ENCODE measurements at places on chromosomes 12 and 14. TPM values are rescaled to one million over a fixed set of nuclear protein-coding genes. Genes with fewer than 3 reads are reported as not detected.

TMEM132C gene
- not detected for total RNA-seq

PTPRO gene
- total RNA-seq = 0.17 TPM

TSHR gene
- not detected for total RNA-seq

OR4N5 gene
- total RNA-seq = not detected

CLEC4E gene
- total RNA-seq = not detected

SMCO2 gene
- not detected for total RNA-seq

TPH2 gene
- under 0.01 TPM for total RNA-seq

PZP gene
- total RNA-seq = not detected

PPP1R36 gene
- total RNA-seq = 0.79 TPM

Data from bronchial smooth muscle cell (primary cell).